ENCODE measurements at places on chromosomes 4 and X.

DNA sequence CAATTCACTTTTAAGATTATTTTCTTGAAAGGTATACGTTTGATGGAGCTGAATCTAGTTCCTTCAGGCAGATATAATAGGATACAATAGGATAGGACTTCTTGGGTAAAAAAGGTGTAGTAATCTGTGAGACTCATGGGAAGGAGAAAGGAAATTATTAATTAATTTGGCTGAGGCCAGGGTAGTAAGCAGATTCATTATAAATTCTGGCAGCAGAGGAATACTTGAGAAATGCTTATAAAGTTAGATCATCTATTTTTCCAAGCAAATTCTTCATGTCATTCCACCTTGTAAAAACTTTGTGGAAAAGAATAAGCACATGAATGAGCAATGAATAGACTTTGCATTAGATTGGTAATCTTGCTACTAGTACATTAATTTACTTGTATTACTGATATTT, 46.9 kb downstream of the GYPE start:
- DNase-seq, result peak; percentile 1

- DNase-seq, result no peak
Measured at GRCh38 chrX:100680756-100681155, 36.8 kb downstream of the SRPX2 start.

GRCh38 chrX:10676235-10676957, 56.0 kb upstream of the MID1 start:
- DNase-seq, result no peak

- DNase-seq, result no peak
Measured at GRCh38 chr4:80072228-80072743, 743 bp downstream of the ANTXR2 start.

GRCh38 chrX:13764281-13764680, 29.7 kb downstream of the OFD1 start:
- no peak for DNase-seq

DNA sequence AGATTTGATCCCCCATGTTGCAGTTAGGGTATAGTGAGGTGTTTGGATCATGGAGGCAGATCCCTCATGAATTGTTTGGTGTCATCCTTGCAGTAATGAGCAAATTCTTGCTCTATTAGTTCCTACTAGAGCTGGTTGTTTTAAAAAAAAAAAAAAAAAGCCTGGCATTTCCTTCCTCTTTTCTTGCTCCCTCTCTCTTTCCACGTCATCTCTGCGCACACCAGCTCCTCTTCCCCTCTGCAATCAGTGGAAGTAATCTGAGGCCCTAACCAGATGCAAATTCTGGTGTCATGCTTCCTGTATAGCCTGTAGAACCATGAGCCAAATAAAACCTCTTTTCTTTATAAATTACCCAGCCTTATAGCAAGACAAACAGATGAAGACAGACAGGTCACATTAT, 24.5 kb downstream of the WDR17 start:
- DNase-seq, result no peak

- no peak for DNase-seq
Measured at GRCh38 chr4:170775851-170776250, 686.1 kb upstream of the AADAT start.

- no peak for DNase-seq
Measured at GRCh38 chr4:73272816-73273215, 14.2 kb upstream of the ANKRD17 start.

DNA sequence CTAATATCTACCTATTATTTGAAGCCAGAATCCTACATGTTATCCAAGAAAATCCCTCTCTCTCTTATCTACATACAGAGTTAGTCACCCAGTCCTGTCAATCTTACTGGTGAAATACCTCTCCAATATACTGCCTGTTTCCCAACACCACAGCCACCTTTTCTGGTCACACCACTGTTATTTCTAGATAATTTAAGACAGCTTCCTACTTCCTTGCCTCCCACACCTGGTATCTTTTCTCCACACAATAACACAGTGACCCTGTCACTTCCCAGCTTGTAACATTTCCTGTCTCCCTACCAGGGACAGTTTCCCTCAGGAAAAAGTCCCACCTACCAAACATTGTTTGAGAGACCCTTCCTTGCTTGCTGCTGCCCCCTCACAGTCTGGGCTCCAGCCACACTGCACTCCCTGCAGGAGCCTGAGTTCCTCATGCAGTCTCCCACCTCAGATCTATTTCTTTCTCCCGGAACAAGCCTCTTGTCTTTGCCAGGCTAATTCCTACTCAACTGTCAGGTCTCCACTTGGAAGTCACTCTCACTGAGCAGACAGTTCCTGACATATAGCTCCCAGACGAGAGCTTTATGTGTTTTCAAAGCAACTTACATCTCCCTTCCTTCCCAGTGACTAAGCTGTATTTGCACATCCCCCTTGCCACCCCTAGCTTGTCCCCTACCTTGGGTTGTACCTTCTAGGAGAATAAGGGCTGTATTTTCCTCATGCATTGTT, 73.6 kb upstream of the QRFPR start:
- DNase-seq, result no peak

DNA sequence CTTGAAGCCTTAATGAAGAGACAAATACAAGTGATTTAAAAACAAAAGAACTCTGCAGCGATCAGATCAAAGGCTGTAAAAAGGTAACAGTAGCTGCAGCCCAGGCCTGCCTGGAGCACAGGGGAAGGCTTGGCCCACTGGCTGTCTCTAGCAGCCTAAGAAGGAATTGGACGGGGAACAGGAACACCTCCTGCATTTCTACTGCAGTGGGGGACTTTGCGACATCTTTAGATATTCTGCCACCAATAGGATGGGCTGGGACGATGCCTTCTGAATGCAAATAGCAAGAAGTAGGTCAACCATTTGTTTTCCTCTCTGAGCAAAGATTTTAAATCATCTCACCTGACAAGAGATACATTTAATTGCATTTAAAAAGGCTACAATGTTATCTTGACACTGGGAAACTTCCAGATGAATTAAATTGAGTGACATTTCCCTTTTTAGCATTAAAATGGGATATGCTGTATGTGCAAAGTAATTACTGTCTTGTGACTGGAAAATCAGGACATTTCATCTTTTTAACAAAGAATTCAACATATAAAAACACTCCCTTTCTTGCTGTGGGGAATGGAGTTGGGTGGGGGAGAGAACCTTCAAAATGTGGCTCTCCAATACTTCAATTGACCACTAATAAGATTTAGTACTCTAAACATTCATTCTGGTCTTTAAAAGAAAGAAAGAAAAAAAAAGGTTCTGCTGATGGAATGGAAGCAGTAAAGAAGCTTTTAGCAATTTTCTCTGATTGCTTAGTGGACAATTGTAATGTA, 70.0 kb downstream of the NYX start:
- no peak for DNase-seq

DNA sequence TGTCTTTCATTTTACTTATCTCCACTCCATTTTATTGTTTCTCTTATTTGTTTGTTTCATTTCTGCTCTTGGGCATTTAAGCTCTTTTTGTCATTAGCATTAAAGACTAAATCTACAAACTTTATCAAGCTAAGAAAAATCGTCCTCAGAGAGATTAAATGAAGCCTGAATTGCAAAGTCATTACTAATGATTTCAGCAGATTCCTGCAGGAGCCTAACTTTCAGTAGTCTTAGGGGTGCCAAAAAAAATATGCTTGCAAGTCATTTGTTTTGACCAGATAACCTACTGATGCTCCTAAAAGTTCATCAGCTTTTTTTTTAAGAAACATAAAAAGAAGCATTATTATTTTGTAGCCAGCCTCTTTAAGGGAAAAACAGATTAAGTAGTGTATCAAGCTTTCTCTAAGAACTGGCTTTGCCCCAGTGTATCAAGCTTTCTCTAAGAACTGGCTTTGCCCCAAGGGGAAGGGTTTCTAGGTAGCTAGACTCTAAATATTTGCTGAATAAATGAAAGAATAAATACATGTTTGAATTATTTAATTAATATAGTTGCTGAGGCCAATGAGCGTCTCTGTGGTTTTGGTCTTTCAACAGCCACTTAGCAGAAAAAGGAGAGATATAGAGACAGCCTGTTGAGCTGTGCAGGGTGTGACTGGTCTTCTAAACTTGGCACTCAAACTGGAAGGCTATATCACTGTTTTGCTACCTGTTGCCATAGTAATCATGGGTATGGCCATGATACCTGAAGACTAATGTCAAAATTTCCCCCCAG, 174.2 kb downstream of the BTC start:
- no peak for DNase-seq

DNA sequence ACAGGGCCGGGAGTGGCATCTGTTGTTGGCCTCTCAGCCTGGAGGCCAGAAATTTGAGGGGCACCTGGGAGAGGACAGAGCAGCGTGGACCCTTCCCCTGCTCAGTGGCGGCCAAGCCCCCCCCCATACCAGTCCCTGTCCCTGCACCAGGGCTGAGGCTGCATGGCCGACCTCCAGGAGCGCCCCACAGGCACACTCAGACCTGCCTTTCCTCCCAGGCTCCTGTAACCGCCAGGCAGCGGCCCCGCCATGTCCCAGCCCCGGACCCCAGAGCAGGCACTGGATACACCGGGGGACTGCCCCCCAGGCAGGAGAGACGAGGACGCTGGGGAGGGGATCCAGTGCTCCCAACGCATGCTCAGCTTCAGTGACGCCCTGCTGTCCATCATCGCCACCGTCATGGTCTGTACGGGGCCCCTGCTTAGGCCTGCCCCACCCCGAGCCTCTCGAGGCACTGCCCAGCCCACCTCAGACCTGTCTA, 15.3 kb downstream of the TMEM175 start:
- no peak for DNase-seq

DNA sequence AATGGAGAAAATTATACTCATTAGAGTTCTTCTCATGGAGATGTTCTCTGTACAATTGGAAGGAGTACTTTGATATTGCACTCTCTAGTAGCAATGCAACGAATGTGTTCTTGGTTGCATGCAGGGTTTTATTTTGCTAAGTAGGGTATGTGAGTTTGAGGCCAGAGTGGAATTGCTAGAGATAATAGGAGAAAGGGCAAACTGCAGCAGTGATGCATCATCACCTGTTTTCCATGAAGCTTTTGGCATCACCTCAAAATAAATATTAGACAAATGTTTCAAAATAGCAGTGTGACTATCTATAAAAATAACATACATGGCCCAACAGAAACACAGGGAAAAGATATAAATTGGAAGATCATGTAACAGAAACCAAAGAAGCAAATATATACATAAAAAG, 93.3 kb downstream of the TIGD2 start:
- DNase-seq, result no peak

DNA sequence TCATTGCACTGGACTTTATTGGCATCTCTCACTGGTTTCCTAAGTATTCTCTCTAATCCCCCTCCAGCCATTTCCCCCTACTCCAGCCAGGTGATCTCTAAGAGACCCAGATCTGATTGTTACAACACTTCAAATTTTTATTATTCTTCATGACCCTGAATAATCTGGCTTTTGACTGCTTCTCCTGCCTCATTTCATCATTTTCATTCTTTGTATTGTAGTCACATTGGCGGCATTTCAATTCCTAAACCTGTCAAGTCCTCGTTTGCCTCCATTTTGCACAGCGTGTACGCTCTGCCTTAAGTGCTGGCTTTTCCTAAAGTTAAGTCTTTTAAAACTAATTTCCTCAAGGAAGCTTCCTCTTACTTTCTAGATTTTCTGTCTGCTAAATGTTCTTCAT, 31.6 kb downstream of the UBE2K start:
- no peak for DNase-seq

DNA sequence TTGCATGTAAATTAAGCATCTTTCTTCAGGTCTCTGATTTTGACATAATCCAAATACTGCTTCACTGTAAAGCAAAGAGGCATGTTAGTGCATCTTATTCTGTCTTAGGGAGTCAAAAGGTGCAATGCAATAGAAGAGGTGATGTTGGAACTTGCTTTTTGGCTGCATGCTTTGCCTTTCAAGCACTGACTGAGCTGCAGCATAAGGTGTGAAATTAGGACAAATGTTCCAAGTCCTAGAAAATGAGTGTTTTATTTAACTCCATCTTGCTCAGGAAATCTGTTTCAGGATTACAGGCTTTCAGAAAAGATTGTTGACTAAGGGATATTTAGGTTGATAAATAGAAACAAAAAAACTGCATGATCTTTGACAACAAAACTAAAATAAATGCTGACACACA, 30.8 kb downstream of the NAA11 start:
- DNase-seq, result no peak

GRCh38 chr4:171812333-171812664, 905 bp upstream of the GALNTL6 start:
- DNase-seq, result no peak

- DNase-seq, result peak; percentile 46
Measured at GRCh38 chr4:120692964-120693363, 229.6 kb downstream of the PRDM5 start.

DNA sequence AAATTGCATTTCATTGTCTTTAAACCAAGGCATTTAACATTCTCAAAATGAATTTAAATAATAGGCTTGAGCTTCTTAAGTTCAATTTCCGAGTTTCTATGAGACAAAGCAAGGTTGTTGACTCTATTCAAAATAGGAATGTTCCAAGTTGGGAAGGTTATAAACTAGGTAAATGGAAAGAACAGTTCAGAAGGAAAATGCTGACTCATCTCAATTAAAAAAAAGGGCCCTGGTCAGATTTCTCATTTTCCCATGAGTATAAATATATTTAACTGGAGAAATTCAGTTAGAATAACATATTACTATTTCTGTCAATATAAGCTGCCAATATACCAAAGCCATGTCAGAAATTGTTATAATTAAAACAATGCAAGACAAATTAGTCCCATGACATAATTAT, 113.8 kb downstream of the ATP8A1 start:
- DNase-seq, result no peak

DNA sequence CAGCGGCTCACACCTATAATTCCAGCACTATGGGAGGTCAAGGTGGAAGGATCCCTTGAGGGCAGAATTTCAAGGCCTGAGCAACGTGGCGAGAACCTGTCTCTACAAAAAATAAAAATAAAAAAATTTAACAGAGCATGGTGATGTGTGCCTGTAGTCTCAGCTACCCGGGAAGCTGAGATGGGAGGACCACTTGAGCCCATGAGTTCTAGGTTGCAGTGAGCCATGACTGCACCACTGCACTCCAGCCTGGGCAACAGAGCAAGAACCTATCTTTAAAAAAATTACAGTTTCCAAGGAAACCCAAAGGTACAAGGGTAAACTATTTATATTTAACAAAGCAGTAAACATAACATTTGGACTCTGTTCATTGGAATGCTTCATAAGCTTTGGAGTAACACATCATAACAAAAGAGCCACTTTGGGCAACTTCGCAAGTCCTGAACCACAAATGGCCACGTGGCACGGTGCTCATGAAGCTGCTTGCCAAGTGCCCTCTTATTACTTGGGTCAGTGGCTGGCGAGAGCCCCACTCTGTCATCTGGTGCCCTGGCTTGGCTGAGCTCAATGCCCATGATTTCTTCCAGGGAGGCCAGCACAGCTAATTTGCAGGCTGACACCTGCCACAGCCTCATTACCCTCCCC, 165.6 kb downstream of the SH3KBP1 start:
- DNase-seq, result no peak

DNA sequence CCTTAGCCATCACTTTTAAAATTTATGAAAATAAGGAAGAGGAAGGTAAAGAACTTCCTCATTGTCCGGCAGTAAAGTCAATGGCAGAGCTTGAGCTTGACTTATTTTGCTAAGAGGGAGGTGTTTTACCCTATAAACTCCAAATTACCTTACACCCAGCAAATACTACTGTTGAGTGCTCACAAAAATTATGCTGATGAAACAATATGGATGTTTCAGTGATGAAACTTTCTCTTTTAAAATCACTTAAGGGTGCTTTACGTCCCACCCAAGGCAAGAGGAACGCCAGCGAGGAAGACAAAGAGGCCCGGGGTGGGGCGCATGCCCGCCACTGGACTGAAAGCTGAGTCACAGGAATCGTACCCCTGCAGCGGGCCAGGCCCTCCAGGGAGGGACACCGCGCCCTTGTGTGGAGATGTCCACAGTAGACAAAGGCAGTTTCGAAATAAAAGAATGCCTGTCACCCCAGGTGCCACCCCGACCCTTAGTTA, 560 bp upstream of the TMSB4X start:
- no peak for DNase-seq

GRCh38 chrX:13938829-13939530, 90.7 kb downstream of the GEMIN8 start:
- DNase-seq, result no peak
